ENCODE measurements at places on chromosomes 7 and 10.
A peak's percentile ranks its signal among the peaks of the same experiment; 100 is the strongest.

DNA sequence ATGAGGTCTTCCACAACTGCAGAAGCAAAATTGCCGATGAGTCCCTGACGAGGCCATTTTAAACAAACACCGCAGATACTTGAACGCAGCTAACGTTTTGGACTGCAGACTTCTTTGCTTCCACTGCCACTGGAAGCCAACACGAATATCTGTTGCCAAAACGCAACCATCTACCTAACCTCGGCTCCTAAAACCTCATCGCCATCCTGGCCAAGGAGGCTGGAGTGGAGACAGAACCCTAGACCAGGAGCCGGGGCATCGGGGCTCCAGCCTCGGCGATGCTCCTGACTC is 493 bp downstream of the WDR91 start:
- no peak for DNase-seq
- peak overlapping the region; percentile 91 for H3K4me3 ChIP-seq
- H3K27ac ChIP-seq, result peak overlapping the region; percentile 92
- H3K36me3 ChIP-seq, result peaks cover 7% of the 10 kb centered on the region

DNA sequence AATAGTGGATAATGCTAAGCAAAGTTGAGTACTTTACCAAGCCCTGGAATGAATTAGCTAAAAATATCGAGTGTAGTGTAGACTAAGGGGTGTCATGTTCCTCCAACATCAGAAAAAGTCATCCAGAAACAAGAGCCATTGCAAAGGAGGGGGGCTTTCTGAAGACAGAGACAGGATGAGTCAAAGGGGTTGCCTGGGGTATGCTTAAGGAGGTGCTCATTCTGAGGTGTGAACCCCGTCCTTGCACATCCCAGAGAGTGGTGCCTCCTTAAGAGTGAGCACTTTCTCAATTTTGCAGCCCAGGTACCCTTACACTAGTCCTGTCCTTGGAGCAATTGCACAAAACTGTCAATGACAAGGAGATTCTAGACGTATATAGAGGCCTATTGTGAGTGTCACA is 43.1 kb upstream of the C10orf71 start:
- H3K27ac ChIP-seq, result no peak overlapping the region
- no peaks in the 10 kb centered on the region for H3K4me1 ChIP-seq
- no peaks in the 10 kb centered on the region for H3K27me3 ChIP-seq
- H3K4me3 ChIP-seq, result no peak overlapping the region
- H3K36me3 ChIP-seq, result no peaks in the 10 kb centered on the region
- DNase-seq, result no peak

DNA sequence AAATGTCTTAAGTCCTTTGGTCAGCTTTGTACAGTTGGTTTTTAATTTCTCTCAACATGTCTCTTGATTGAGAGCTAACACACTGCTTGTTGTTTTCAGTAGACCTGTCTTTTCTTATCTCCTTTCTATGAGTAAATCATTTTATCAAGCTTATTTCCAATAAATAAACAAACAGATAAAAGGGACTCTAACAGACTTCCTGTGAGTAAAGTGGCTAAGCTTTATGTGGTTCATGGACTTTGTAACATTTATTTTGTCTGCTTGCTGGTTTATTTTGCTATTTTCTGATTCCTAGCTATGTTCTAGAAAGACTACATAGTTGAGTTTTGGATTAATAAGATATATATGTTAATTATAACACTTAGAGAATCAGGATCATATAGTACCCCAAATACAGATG is 27.1 kb downstream of the OR9A2 start:
- no peaks in the 10 kb centered on the region for H3K4me1 ChIP-seq
- H3K27me3 ChIP-seq, result peaks cover 34% of the 10 kb centered on the region
- H3K4me3 ChIP-seq, result no peak overlapping the region
- H3K27ac ChIP-seq, result no peak overlapping the region

- no peaks in the 10 kb centered on the region for H3K36me3 ChIP-seq
- H3K4me1 ChIP-seq, result no peaks in the 10 kb centered on the region
- no peaks in the 10 kb centered on the region for H3K27me3 ChIP-seq
- no peak overlapping the region for H3K4me3 ChIP-seq
Measured at GRCh38 chr7:21891291-21891690, 54.4 kb downstream of the CDCA7L start.

DNA sequence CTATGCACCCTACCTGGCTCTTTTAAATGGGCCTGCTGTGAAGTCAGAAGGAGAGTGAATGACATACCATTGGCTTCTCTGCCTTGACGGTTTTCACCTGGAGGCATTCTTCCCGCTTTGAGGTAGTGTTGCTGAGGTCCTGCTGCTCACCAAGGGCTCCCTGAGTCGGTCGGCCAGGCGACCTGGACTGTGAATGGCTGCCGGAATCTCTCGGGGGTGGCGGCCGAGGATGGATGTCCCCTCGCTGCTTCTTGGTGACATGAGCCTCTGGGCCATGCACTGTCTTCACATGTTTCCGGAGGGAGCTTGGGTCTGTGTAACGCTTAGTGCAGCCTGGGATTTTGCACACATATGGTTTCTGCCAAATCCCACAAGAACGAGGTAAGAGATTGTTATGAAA is 264.7 kb downstream of the GLI3 start:
- H3K27ac ChIP-seq, result no peak overlapping the region
- H3K36me3 ChIP-seq, result peaks cover 48% of the 10 kb centered on the region
- no peak for DNase-seq
- no peaks in the 10 kb centered on the region for H3K27me3 ChIP-seq
- H3K4me3 ChIP-seq, result no peak overlapping the region

GRCh38 chr10:130743751-130744271 is 567.7 kb downstream of the TCERG1L start:
- H3K27ac ChIP-seq, result no peak overlapping the region
- no peak for DNase-seq

DNA sequence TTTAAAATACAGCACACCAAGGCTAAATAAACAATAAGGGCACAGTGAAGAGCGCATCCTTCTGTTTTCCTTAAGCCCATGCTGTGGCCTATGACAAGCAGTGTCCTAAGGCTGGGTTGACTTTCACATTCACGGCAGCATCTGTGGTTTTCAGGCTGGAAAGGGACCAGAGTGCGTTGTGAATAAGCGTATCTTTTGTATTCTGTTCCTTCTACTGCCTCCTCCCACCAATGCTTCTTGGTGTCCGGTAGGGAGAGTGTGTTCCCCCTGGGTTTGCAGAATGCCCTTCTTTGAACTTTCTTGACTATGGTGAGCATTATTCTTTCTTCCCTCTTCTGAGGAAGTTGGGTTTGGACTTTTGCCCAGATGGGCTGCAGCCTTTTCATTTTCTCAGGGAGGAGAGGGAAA is 73.6 kb downstream of the ABCA13 start:
- peaks cover 55% of the 10 kb centered on the region for H3K27me3 ChIP-seq
- no peaks in the 10 kb centered on the region for H3K4me1 ChIP-seq
- H3K27ac ChIP-seq, result no peak overlapping the region
- DNase-seq, result no peak
- H3K4me3 ChIP-seq, result no peak overlapping the region

- H3K36me3 ChIP-seq, result no peaks in the 10 kb centered on the region
- no peak overlapping the region for H3K27ac ChIP-seq
- DNase-seq, result no peak
- peaks cover 6% of the 10 kb centered on the region for H3K4me1 ChIP-seq
- no peak overlapping the region for H3K4me3 ChIP-seq
Measured at GRCh38 chr10:4453950-4454349, 372.1 kb upstream of the AKR1E2 start.

DNA sequence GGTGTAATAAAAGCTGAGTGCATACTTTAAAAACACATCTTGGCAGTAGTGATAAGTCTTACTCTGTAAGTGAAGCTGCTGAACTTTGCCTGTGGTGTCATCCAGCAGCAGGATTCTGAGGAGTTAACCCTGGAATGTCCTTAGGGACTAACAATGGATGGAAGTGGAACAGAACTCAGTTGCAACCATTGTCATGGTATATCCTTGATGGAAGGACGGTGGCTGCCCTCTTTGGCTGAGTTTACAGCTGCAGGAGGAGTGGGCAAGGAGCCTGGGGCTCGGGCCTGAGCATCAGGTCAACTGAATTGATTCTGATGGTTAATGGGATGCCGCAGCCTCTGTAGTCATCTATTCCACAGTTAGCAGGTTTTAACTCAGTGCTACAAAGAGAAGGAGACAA is 56.2 kb downstream of the MRC1 start:
- no peaks in the 10 kb centered on the region for H3K36me3 ChIP-seq
- H3K4me1 ChIP-seq, result peaks cover 11% of the 10 kb centered on the region
- no peaks in the 10 kb centered on the region for H3K27me3 ChIP-seq
- peak overlapping the region; percentile 35 for H3K27ac ChIP-seq

- no peaks in the 10 kb centered on the region for H3K36me3 ChIP-seq
- no peaks in the 10 kb centered on the region for H3K27me3 ChIP-seq
- H3K4me1 ChIP-seq, result no peaks in the 10 kb centered on the region
- H3K27ac ChIP-seq, result no peak overlapping the region
- no peak overlapping the region for H3K4me3 ChIP-seq
Measured at GRCh38 chr7:43509906-43510305, 73.0 kb upstream of the STK17A start.

GRCh38 chr10:91164520-91165065 is 55.9 kb upstream of the PCGF5 start:
- H3K27me3 ChIP-seq, result no peaks in the 10 kb centered on the region
- peak overlapping the region; percentile 80 for H3K4me3 ChIP-seq
- H3K4me1 ChIP-seq, result peaks cover 13% of the 10 kb centered on the region
- H3K36me3 ChIP-seq, result no peaks in the 10 kb centered on the region

- H3K27me3 ChIP-seq, result no peaks in the 10 kb centered on the region
- no peak overlapping the region for H3K4me3 ChIP-seq
- peak; percentile 52 for DNase-seq
- H3K4me1 ChIP-seq, result peaks cover 2% of the 10 kb centered on the region
- H3K36me3 ChIP-seq, result peaks cover 9% of the 10 kb centered on the region
Measured at GRCh38 chr10:102691285-102692066, 22.7 kb downstream of the ARL3 start.

- no peak for DNase-seq
- peaks cover 5% of the 10 kb centered on the region for H3K4me1 ChIP-seq
- H3K27me3 ChIP-seq, result no peaks in the 10 kb centered on the region
- H3K36me3 ChIP-seq, result no peaks in the 10 kb centered on the region
- no peak overlapping the region for H3K4me3 ChIP-seq
- H3K27ac ChIP-seq, result no peak overlapping the region
Measured at GRCh38 chr7:138625849-138626230, 75.3 kb downstream of the SVOPL start.

DNA sequence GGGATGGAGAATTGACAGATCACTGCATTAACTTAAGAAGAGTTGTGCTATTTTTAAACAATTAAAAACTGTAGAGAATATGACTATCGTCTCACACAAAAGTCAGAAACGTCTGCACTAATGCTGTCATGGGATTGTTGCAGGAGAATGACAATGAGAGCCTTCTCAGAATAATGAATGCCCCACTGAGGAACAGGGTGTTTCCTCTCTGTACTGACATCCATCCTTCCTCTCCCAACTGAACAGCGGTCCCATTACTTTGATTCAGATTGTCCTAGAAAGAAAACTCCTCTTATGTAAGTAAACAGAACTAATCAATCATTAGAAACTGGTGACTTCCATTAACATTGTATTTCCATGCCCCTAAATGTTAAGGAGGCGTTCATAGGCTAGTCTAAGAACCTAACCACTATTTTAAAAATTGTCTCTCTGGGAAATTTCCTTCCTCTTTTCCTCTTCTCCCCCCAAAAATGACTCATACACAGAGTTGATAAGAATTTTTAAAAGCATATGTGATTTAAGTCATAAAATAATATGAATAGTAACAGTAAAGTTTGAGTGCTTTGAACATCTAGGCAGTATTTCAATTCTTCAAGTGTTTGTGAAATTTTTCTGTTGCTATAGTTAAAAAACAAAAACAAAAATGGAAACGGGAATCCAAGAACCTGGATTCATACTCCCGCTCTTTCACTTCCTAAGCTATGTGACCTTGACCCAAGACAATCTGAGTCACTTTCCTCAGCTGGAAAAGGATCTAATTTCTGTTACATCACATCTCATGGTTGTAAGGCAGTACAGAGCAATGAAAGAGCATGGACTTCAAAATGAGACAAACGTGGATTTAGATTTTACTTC is 12.7 kb upstream of the MACC1 start:
- no peak overlapping the region for H3K27ac ChIP-seq
- no peak overlapping the region for H3K4me3 ChIP-seq
- no peaks in the 10 kb centered on the region for H3K4me1 ChIP-seq
- H3K36me3 ChIP-seq, result no peaks in the 10 kb centered on the region
